NCI-H748 treated with DMSO at 0.1 percent for 48 hours (cell line): ENCODE measurements at places on chromosomes 2 and 18.

DNA sequence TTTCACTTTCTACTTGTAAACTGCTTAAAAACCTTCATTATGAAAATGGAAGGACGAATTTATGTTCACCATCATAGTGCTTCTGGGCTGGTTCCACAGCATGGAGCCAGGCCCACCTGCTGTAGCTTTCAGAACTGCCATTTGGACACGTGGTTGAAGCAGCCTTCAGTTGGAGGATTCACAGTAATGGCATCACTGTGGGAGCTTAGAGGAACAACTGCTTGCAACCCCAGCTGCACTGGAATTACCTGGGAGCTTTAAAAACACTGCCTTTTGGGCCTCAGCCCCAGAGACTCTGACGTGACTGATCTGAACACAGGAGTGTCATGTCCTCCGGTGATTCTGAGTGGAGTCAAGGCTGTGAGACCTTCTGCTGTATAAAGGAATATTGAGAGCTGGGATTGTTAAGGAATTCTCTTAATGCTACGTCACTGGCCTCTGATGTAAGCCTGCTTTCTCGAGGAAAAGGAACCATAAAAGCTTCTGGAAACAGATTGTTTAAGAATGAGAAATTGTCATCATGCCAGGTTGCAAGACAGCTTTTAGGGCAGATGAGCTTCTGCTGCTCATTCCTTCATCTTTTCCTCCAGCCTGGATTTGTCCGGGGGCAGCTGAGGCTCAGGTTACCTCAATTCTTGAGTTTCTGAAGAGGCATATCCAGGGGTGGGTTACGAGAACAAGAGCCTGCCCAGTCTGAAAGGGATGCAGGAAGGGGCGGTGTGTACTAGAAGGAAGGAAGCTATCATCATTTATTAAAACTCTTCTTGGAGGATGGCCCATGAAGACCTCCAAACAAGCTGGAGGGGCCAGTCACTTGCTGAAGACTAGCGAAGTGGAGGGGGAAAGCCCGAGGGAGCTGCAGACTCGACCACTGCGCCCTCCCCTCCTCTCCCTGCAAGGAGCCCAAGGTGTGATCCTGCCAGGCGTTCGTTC lies 1.3 kb upstream of the IL1R1 start:
- no peak for DNase-seq

DNA sequence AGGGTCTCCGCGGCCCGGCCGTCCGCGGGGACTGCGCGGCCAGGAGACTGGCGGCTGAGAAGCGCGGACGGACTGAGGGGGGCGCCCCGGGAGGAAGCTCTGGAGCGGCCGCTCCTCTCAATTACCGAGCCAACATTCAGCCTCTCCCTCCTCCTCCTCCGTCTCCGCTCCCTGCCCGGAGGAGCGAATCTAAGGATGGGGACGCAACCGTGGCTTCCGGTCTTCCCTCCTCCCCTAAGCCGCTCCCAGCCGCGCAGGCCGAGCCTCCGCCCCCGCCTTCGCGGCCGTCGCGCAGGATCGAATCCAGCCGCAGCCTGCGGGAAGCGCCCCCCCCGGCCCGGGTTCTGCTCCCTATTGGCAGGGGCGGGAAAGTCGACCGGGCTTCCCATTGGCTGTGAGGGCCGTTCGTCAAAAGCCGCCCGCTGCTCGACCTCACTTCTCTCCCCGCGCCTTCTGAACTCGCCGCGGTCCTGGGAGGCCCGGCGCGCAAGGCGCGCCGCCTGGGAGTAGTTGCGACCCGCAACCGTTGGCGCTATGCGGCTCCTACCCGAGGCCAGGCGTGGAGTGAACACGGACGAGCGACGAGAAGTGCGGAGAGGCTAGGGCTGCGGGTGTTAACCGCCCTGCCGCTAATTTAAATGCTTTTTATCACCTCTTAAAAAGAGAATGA lies at the start of gene HNRNPLL:
Gene HNRNPLL, minus strand, starts transcription at position 197 of the 670 bp plus-strand sequence. CDS start 302 bp downstream, outside the sequence.
- DNase-seq = peak; percentile 81

- no peak for DNase-seq
These were observed 438.2 kb upstream of the MAP2 start for GRCh38 chr2:208985644-208986043.

DNA sequence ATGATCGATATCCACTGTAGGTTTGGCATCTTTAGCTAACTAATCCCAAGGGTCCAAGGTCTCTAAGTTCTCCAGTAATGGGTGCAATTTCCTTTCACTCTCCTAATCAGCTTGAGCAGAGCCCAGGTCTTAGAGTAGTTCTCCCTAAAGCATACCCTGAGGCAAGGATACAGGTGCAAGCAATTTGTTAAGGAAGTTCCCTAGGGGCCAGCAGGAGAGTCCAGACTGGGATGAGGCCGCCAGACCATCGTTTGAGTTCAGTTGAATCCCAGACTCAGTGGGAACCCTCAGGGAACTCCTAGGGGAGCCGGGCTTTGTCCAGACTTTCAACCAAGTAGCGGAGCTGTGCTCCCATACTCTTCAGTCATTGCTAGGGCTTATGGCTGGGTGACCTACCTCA lies 835.4 kb upstream of the CDH2 start:
- no peak for DNase-seq

DNA sequence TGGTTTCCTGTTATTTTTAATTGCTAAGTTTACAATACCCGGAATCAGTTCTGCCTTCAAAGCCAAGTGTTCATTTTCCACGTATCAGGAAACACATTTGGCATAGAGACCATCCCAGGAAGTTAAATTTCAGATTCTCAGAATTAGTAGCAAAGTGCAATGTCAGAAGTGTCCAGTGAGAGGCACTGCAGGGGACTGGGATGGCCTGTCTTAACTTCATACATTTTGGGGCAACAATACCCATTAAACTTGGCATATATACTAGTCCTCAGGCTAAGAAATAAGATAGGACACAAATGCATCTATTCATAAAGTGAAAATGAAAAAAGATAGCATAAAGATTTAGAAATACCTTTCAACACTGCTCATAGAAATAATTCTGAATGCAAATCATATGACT lies 1.5 kb upstream of the IL1RL2 start:
- no peak for DNase-seq

DNA sequence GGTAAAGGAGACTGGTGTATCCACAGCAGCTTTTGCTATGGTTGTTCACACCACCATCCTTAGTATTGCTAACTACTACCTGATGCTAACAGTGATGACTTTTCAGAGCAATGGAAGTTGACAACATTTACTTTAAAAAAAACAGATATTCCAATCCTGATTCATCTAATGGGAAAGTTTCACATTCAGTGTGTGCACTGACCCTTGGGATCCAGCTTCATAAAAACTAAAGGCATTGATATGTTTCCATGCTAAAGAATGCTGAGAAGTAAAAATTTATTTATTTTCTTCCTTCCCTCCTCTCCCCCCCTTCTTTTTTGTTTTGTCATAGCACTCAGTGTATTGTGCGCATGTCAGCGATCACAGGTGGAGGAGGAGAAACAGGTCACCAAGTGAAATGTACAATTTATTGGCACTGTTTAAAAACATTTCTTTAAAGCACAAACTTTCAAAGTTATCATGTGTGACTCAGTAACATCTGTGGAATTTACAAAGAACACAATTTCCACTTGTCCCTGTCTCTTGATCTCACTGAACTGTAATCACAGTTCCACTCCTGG lies 229.9 kb downstream of the ALK start:
- no peak for DNase-seq

DNA sequence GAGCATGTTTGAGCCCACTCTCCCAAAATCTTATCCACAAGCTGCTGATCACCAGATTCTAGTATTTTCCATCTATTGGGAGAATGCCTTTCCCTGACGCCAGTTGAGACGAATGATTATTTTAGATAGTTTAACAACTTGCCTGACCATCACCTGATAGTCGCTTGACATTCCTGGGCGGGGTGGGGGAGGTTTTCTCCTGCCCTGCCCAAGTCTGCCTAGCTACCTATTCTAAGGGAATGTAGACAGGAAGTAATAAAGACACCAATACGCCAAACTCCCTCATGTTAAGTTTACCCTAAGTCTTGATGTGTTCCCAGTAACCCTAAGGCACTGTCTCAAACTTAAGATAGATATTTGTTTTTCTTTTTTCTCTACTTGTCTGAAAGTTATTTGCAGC lies 4.6 kb upstream of the ACAA2 start:
- no peak for DNase-seq

DNA sequence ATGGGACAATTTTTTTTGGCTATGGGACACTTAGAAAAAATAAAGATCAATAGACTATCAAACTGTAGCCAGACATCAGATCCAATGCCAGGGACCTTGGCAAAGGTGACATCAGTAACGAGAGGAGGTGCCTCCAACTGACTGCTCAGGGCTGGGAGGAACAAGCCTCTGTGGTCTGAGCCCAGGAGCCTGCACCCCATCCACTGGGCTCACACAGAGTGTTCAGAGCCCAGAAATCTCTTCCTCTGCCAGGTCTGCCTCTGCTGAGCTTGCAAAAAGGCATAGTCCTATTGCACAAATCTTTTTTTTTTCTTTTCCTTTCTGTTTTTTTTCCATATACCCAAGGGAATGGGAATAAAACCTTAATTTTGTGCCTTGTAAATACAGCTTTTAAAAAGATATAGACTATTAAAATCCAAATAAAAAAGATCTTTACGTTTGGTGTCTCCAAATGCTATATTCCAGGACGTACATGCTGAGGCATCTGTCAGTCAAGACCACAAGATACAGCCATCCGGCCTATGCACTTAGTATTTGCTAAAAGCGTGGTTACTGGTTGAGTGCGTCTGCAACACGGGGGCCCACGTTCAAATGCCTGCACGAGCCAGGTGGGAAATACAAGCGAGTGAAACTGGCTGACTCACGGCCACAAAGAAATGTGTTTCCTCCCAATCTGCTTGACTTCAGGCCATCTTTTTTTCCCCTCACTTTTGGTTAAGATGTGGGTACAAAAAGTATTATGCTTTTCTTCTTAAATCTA lies 7.8 kb upstream of the ARHGAP25 start:
- DNase-seq = no peak

DNA sequence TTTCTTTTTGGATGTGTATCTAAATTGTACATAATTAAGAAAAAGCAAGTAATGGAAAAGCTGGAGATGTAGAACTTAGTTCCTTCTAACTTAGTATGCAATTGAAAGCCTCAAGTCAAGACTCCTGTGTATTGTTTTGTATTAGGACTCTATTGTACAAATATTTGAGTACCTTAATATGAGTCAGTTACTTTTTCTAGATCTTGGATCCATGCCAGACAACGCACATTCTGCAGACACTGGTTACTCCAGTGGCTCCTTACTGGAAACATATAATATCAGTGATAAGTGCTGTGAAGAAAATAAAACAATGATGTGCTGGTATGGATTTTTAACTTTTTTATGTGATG lies 1.5 kb downstream of the SLC39A10 start:
- peak; percentile 42 for DNase-seq

DNA sequence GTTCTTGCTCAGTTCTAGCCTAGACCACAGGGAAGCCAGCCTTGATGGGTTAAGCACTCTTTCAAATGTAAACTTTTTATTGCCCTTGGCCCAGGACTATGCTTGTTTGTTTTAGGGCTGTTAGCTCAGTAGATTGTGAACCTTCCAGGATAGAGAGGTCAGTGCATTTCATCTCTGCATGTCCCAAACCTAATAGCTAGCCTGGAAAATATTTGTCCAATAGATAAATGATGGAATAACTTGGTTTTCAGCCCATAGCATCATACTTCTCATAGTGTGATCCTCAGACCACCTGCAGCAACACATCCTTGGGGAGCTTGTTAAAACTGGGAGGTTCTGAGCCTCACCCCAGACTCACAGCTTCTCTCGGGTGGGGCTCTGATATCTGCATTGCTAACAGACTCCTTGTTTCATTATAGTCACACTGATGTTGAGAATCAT lies 59.8 kb downstream of the TRIB2 start:
- no peak for DNase-seq

GRCh38 chr2:240916571-240917008 lies 10.5 kb downstream of the CROCC2 start:
- DNase-seq = no peak

DNA sequence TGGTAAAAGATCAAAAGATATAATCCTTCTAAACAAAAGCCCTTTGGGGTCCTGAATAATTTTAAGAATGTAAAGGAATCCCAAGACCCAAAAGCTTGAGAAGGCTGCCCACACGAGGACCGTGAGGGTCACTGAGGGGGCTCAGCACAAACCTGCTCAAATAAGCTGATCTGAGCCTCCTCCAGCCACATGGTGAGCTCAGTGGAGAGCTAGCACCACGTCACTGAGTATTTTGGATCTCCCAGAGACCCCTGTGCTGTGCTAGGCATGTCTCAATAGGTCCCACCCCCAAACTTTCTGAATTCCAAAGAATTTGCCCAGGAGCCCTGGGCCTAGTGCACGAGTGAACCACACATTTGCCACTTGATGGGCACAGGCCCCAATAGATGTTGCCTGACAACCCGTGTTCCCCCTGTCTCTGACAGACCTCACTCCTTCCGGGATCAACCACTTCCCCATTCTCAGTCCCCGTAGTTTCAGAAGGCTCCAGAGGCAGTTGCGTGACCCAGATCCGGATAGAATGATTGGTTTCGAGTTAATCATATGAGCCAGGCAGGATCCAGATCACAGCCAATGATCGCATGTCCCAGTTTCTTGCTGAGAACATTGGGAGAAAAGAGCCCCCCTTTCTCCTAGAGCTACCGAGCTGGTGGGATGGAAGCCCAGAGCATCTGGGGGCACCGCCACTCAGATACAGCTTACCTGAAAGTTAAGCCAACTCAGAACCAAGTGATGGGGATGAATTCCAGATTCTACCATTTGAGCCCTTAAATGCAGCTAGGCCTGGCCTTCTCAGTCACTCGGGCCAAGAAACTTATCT lies 203.8 kb downstream of the TNS1 start:
- no peak for DNase-seq

- no peak for DNase-seq
These were observed 31.0 kb downstream of the VAPA start for GRCh38 chr18:9944805-9945204.
